ENCODE measurements at places on chromosomes 6 and 20.

GRCh38 chr6:141788096-141788495 lies 344.6 kb upstream of the GJE1 start:
- no peak for DNase-seq

DNA sequence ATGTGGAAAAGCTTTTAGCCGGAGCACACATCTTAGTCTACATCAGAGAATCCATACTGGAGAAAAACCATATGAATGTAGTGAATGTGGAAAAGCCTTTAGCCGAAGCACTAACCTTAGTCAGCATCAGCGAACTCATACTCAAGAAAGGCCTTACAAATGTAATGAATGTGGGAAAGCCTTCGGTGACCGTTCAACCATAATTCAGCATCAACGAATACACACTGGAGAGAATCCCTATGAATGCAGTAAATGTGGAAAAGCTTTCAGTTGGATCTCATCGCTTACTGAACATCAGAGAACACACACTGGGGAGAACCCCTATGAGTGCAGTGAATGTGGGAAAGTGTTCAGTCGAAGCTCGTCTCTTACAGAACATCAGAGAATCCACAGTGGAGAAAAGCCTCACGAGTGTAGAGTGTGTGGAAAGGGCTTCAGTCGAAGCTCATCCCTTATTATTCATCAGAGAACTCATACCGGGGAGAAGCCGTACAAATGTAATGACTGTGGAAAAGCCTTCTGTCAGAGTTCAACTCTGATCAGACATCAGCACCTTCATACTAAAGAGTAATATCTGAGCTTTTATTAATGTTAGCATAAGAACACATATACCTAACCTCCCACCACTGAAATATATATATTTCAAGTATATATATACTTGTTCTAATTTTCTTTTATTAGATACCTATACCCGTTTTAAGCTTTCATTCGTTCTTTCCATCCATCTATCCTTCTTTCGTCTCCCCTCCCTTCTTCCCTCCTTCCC lies 12.5 kb downstream of the ZNF391 start:
- DNase-seq, result no peak

DNA sequence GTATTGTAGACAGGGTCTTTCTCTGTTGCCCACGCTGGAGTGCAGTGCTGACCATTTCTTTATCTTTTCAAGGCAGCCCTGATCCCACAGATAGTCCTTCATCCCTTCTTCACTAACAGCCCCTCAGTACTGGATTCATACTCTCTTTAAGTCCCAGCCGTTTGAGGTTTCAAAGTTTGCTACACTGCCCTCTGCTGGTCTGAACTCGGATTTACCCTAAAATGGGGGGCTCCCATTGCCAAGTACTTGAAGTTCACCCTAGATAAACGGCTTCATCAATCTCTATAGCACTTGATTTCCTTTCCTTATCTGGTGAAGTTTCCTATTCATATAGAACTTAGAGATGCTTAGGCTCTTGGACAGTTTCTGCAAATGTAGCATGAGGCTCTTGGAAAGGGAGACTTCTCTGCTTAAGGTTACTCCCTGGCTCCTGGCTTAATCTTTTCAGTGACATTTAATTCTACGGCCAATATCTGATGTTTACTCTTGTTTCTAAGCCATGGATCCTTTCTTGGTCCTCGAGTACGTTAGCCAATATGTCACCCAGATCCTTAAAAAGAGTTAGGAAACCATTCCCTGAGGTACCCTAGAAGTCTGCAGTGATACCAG lies 21.4 kb upstream of the PREP start:
- DNase-seq, result no peak

GRCh38 chr6:113960795-113961194 lies 10.2 kb downstream of the HDAC2 start:
- no peak for DNase-seq

DNA sequence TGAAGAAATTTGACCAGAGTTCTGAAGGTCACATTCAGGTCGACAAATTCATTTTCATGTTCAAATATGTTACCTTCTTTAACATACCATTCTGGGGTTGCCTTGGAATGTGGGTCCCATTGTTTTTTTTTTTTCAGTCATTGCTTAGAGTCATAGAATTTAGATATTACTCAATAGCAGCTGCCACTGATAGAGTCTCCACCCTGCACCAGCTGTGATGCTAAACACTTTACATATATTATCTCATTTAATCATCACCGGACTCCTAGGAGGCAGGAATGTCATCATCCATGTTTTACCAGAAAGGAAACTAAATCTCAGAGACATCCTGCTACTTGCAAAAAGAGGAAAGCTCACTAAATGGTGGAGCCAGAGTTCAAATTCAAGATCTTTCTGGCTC lies 204.7 kb downstream of the ESR1 start:
- no peak for DNase-seq

GRCh38 chr6:154874773-154875592 lies 120.1 kb upstream of the TIAM2 start:
- DNase-seq, result no peak

GRCh38 chr6:161696801-161697200 lies 422.9 kb upstream of the AGPAT4 start:
- DNase-seq, result no peak

DNA sequence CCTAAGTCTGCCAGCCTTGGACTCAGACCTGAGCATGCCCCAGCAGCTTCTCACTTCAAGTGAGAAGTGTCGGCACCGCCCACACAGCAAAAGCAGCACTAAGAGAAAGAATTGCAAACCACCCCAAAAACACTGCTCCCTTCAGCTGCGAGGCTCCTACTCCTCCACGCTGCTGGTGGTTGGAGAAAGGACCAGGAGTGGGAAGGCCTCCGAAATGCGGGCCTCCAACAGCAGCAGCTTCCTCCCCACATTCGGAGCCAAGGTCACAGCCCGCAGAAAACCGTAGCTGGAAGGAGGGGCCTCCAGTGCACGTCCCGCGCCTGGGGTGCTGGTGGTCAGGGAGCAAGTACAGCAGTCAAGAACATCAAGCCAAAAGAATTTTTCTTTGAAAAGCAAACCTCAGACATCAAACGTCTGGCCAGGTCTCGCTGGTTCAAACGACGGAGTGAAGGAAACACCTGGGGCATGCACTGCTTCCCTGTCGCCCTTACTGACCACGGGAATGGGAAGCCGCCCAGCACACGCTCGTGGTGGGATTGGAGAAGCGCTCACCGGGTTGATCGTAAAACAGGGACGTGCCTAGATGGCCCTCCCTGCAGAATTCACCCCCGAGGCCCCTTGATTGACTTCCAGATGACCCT lies 185.6 kb upstream of the CST7 start:
- no peak for DNase-seq

- peak; percentile 71 for DNase-seq
Measured at GRCh38 chr20:48246061-48246790, 460.9 kb upstream of the SULF2 start.

DNA sequence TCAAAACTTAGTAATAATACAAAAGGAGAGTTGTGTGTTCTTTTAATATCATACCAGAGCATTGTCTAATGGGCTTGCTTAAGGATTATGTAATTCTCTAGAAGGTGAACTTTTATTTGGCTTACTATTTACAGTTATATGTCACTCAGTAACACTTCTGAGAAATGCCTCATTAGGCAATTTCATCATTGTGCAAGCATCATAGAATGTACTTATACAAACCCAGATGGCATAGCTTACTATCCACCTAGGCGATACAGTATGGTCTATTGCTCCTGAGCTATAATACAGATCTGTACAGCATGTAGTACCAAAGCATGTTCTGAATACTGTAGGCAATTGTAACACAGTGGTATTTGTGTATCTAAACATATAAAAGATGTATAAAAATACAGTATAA lies 340.1 kb downstream of the PHF3 start:
- no peak for DNase-seq
